ENCODE measurements at places on chromosomes 7 and 10.

DNA sequence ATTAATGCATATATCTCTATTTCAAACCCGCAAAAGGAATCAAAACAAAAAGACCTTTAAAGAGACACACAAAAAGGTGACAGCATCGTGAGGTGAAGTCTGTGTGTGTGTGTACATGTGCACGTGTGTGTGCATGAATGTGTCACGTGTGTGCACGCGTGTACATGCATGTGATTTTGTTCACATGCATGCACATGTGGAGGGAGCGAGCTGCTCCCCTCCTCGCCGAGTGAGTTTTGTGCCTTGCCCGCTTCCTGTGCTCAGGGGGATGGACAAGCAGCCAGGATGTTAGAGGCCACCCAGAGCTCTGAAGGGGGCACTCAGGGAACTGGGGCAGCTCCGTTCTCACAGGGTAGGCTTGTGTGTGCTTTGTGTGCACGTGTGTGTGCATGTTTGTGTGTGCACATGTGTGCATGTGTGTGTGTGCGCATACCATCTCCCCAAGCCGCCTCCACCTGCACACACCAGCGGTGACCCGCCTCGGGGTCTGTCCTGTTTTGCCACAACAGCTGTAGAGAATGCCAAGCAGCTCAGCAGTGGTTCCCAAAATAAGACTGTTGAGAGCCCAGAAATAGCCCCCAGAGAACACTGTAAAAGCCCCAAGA lies 191.2 kb downstream of the PTPRN2 start:
- no peak for DNase-seq

DNA sequence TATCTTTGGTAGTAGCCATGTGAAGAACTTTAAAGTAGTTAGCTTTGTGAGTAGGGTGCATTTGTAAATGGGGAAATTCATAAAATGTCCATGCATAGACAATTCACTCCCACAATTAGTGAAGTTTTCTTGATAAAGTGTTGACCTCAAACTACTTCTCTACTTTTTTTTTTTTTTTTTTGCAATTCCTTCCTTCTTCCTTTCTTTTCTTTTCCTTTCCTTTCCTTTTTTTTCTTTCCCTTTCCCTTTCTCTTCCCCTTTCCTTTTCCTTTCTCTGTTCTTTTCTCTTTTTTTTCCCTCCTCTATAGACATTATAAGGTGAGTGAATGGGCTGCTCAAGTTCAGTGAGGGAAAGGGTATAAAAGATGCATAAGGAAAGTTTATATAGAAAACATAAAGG lies 184.2 kb downstream of the PTEN start:
- DNase-seq, result no peak

DNA sequence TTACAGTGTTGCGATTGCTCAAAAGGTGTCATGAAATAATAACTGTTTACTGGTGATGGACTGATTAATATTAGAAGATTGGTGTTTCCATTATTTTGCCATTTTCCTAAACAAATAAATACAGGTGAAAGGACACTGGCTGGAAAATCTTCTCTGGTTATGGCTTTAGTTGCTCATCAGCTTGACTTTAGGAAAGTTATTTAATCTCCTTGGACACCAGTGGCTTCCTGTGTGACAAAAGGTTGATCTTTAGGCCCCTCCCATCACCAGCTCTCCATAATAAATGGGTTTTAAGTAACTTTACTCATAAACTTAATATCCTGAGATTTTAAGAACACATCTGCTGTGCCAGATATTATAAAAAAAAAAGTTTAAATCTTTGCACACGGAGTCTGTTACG lies 737 bp downstream of the CABCOCO1 start:
- no peak for DNase-seq

GRCh38 chr7:24755541-24756407 lies 1.5 kb downstream of the GSDME start:
- DNase-seq, result no peak

DNA sequence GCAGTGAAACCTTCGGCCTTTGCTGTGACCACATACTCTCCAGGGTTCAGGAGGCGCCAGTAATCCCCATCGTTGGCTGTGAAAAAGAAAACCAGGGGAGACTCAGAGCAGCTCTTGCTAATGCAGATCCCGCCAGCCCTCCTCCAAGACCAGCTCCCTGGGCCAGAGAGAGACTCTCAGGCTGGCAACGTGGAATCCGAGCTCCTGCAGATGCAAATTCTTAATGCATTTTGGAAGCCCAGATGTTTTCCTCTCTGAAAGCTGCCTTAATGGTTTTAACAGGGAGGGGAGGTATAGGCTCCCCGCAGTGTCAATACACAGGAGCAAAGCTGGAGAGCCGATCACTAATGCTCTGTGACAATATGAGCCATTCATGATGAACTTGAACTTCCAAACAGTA lies 80.8 kb downstream of the GPR26 start:
- no peak for DNase-seq

DNA sequence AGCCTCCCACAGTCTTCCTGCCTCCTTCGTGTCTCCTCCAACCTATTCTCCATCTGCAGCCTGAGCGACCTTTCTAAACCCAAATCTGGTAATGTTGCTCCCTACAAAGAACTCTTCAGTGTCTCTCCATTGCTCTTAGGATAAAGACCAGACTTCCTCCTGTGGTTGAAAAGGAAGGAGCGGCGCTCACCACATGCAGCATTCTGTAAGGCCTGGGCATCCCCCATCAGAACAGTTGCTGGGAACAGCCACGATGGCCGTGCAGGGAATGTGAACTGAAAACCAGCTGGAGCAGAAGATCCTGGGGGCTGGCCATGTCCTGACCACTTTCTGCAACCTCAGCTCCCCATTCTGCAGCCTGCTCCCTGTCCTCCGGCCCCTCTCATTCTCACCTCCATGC lies 237.8 kb upstream of the ZMIZ1 start:
- DNase-seq, result no peak

DNA sequence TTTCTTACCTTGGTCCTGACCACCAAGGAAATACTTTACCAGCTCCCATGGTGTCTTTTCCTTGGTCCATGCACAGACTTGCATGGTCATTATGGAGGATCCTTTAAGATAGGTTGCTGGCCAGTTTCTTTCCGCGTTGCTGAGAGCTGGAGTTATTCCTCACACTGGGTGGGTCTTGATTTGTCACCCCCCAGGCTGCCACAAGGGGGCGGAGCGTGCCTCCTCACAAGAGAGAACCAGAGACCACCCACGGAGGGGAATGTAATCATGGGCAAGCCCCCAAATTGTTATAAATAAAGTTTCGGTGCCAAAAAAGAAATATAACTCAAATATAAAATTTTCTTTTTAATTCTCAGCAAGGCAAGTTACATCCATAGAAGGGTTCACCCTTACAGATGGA lies 10.5 kb upstream of the TRIM24 start:
- DNase-seq, result no peak

DNA sequence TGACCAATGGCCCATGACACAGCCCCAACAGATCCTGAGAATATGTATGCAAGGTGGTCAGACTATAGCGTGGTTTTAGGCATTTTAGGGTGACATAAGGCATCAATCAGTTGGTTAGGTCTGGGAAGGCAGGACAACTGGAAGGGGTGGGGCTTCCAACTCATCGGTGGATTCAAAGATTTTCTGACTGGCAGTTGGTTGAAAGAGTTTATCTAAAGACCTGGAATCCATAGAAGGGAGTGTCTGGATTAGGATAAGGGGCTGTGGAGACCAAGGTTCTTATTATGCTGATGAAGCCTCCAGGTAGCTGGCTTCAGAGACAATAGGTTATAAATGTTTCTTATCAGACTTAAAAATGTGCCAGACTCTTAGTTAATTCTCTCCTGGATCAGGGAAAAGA lies 60.3 kb upstream of the CFAP46 start:
- DNase-seq, result no peak

GRCh38 chr7:98771519-98771918 lies 98.3 kb downstream of the TMEM130 start:
- DNase-seq, result no peak

DNA sequence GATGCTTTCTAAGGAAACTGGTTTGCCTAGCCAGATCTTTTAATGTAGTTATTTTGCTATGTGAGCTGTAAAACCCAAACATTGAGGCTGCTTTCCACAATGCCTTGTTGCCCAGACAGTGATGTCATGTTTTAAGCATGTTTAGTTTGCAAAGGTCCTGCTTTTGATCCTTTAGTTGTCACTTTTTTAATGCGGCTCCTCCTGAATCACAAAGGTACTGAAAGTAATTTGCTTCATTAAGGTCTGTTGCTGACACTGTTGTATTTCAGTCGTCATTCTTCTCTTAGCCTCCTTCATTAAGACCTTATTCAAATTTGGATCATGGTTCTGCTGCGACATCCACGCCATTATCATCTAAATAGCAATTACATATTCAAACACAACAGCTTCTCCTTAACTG lies 10.6 kb downstream of the RPA3 start:
- DNase-seq, result no peak

GRCh38 chr10:30435073-30435422 lies 1.1 kb downstream of the MAP3K8 start:
- DNase-seq, result no peak

GRCh38 chr7:65812281-65812680 lies 60.6 kb upstream of the VKORC1L1 start:
- DNase-seq, result no peak

GRCh38 chr7:75996476-75996875 lies 2.1 kb upstream of the TMEM120A start:
- no peak for DNase-seq

DNA sequence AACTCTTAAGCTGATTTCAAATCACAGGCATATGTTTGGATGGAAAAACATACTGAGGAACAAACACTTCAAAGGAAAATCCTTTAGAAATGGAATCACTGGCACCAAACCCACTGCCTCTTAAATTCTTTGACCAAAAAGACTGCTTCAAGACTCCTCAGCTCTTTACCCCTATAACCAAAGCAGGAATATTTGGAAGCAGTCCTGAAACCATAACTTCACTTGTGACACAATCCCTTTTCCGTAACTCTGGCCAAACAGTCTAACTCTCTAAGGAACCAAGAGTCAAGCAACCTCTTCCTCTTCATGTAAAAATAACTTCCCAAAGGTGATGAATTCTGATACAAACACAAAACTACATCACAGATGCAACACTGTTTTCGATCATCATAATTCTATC lies 104.3 kb downstream of the MTERF1 start:
- no peak for DNase-seq

DNA sequence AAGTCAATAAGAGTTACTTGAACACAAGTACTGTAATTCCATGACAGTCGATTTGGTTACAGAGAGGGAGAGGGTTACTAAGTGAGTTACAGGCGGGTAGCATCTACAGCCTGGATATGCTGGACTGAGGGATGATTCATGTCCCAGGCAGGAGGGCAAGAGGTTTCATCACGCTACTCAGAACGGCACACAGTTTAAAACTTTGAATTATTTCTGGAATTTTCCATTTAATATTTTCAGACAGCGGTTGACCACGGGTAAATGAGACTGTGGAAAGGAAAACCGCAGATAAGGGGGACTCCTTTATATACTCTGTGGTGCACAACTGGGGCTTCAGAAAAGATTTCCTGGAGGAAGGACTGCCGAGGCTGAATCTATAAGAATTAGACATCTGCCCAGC lies 25.7 kb upstream of the LRRC4 start:
- DNase-seq, result no peak

DNA sequence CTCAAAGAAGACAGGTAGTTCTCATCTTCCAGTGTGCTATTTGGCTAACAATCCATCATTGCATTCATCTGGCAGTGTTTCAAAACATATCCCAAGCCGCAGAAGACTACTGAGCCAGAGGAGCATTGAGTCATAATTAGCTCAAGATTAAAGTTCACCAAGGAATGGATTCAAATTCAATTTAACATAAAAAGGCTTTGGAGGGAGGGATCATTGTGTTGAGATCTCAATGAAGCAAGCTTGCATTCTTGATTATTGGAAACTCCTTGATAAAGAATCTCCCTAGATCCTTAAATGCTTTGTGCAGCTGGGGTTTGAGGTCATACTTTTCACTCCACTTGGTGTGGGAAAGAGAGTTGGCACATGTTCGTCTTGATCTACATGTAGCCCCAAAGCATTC lies 142.8 kb upstream of the SEMA3A start:
- DNase-seq, result no peak

- no peak for DNase-seq
Measured at GRCh38 chr10:83820033-83820432, 319.3 kb upstream of the GHITM start.

DNA sequence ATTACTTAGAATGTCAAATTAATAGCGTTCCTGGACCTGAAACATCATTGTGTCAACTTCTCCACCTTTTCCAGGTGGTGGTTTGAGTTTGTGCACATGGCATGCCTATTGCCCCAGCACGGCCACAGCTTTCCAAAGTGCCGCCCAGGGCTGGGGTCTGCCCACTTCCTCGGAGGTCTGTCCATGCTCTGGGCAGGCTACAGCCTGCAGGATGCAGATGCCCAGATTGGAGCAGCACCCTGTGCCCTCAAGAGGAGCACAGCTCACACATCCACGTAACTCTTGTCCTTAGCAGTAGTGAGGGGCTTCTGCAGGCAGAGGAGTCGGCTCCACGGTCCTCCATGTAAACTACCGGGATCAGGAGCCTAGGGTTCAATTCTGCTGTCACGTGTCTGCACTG lies 238.6 kb downstream of the EBF3 start:
- no peak for DNase-seq

DNA sequence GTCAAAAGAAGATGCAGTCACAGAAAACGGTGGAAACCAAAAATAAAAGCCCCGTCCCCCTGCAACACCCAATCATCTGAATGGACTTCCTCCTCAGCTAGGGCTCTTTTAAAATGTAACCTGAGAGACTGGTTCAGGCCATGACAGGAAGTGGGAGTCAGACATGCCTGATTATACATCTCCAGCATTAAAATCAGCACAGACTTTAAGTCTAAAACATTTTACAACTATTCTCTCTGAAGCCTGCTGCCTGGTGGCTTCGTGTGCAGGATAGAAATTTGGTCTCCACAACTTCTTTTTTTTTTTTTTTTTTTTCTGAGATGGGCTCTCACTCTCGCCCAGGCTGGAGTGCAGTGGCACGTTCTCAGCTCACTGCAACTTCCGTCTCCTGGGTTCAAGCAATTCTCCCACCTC lies 30.3 kb downstream of the HACD1 start:
- DNase-seq, result no peak

- DNase-seq, result no peak
Measured at GRCh38 chr10:132107186-132107948, 41.6 kb downstream of the JAKMIP3 start.

DNA sequence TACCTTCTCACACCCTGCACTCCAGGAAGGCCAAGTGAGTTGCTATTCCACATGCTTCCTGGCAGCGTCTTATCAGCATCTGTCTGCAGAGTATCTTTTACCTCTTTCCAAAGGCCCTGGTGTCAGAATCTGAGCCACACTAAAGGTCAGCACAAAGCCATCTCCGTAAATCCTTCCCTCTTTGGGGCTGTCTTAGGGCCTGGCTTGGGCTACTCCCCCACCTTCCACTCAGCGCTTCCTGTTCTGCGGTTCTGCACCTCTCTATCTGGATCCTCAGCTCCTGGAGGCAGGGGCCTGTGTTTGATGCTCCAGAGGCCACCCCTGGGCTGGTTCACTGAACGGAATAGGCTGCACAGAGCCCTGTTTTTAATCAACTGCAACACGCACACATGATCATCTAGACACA lies 334.8 kb upstream of the GALNT17 start:
- no peak for DNase-seq
